ENCODE measurements at places on chromosomes 2 and 18.

GRCh38 chr2:216991563-216991962 lies 131.7 kb upstream of the TNP1 start:
- DNase-seq, result no peak

GRCh38 chr2:191846515-191847476 lies at the start of gene CAVIN2:
Gene CAVIN2, minus strand, starts transcription at chr2:191847088. Its CDS starts 163 bp downstream, at chr2:191846925.
- no peak for DNase-seq

DNA sequence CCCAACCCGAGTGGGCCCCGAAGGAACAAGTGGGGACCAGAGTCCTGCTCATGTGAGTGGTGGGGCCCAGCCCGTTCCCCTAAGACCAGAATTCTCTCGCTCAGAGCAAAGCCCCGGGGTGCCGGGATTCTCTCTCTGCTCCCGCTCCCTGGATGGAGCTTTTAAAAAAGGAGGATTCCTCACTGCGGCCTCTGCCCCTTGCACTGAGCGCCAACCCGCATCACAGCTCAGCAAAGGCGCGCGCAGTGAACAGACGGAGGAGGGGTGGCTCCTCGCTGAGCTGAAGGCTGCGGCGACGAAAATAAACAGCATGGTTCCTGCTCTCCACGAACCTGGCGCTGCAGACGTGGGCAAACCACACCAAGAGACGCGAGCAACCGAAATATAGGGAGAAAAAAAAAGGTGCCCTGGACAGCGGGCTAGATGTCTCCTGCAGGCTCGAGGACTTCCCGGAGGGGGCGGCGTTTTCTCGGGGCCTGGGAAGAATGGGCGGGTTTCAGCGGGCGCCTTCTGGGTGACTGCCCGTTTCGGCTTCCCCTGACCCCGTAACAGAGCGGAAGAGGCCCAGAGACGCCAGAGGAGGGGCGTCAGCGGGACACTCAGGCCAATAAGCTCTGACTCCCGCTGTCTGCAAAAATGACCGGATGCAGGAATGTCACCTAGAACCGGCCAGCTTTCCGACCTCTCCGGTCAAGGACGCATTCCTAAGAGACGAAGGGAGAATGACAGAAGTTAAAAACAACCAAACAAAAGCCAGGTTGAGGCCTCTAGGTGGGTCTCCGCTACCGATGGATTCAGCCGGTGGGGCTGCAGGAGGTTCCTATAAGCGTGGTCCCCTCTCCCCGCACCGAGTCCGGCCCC lies 819 bp upstream of the KLF11 start:
- DNase-seq, result no peak

GRCh38 chr2:212882626-212883025 lies 268.8 kb downstream of the IKZF2 start:
- no peak for DNase-seq

DNA sequence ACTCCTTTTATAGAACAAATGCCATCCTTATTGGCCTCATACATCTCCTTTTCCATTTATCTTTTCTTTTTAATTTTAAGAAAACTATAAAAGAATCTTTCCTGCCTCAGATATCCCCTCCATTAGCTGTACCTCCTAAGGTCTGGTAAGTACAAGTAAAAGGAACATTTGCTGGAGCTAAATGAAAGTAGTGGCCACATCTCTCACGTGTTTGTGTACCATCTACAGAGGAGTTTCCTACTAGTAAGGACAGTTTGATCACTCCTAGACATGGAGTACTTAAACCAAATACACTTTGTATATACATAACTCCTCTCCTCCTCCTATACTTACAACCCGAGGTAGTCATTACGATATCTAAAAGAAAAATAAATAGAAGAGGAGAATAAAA lies 504.8 kb downstream of the LRRTM4 start:
- no peak for DNase-seq

DNA sequence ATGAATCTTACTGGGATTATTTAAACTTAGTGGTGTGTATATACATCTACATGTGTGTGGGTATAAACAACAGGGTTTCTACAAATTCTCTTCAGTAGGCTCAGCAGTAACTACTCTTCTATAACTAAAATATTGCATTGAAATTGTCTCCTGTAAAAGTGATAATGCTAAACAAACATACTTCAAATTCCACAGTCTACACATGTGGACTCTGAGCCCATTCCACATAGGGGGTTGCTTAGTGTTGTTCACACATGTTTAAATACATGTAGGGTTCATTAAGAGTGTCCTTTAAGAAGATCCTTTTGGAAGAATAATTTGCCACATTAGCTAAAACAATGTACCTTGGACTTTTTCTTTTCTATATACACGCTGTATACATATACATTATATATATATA lies 152.8 kb upstream of the VRK2 start:
- DNase-seq, result no peak

GRCh38 chr2:170420961-170421687 lies 243.2 kb downstream of the MYO3B start:
- no peak for DNase-seq

DNA sequence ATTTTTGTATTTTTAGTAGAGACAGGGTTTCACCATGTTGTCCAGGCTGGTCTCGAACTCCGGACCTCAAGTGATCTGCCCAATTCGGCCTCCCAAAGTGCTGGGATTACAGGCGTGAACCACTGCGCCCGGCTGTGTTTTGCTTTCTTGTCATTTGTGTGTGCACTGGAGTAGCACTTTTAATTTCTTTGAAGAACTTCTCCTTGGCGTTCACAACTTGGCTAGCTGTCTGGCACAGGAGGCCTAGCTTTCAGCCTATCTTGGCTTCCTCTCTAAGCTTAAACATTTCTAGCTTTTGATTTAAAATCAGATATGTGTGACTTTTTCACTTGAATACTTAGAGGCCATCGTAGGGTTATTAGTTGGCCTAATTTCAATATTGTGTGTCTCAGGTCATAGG lies 93.0 kb downstream of the COMMD1 start:
- DNase-seq, result no peak

Data from activated CD4-positive, alpha-beta T cell treated with anti-CD3 and anti-CD28 coated beads, Interleukin-2, amount 50 U/mL, for 24 hours (primary cell).